SK-N-SH treated with all-trans-retinoic acid at 6 μM for 48 hours (cell line): ENCODE measurements at places on chromosomes 2 and 18.

GRCh38 chr2:122851161-122851560 is 1095.7 kb downstream of the TSN start:
- no peak for ATAC-seq

GRCh38 chr18:37282386-37283037 is 283.1 kb downstream of the CELF4 start:
- ATAC-seq = peak; percentile 69; the same call in 2 of the 3 replicates

- no peak for ATAC-seq
Observed at GRCh38 chr2:181988154-181988924, 2.7 kb downstream of the PPP1R1C start.

DNA sequence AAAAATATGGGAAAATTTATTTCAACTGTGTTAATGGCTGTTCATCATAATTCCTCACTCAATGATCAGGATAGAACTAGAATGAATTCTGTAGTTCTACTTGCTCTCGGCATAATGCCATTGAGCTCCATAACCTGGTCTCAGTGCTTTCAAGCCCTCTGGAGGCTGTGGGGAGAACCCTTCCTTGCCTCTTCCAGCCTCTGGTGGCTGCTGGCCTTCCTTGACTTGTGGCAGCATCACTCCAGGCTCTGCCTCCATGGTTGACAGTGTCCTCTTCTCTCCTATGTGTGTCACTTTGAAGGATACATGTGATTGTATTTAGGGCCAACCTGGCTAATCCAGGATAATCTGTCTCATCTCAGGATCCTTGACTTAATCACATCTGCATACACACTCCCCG is 26.9 kb upstream of the CABYR start:
- no peak for ATAC-seq

GRCh38 chr2:217948351-217948791 is 54.4 kb downstream of the TNS1 start:
- no peak for ATAC-seq

GRCh38 chr2:74502720-74503505 is 3.5 kb upstream of the LBX2 start:
- ATAC-seq = no peak

DNA sequence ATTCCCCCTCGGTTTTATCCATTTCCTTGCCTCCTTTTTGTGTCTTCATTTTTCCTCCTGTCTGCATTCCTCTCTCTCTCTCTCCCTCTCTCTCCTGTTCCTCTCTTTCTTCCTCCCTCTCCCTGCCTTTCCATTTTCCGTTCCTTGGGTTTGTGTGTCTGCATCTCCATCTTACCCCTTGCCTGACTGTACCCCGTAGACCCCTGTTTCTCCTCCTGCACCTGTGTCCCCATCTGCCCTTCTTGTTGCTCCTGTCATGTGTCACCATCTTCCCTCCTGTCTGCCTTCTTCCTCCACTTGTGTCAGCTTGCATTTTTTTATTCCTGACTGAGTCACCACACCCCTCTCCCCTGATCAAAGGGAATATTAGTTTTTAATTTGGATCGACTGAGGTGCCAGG is 1.8 kb downstream of the CDK5R2 start:
- no peak for ATAC-seq

DNA sequence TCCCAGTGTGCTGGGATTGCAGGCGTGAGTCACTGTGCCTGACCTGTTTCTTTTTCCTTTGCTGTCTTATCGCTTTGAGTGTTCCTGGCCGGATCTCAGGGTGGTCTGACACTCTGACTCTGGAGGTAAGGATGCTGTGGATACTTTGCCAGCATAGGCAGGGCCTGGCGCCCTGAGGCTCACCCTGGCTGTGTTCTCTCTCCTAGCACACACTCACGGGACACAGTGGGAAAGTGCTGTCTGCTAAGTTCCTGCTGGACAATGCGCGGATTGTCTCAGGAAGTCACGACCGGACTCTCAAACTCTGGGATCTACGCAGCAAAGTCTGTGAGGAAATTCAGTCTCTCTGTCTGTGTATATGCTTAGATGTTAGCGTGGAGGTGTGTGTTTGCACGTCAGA is 18.0 kb upstream of the SAG start:
- ATAC-seq = no peak

- ATAC-seq = no peak
Observed at GRCh38 chr2:2671826-2672225, 340.8 kb upstream of the MYT1L start.

- ATAC-seq = no peak
Observed at GRCh38 chr2:118496870-118497611, 350.4 kb downstream of the EN1 start.

DNA sequence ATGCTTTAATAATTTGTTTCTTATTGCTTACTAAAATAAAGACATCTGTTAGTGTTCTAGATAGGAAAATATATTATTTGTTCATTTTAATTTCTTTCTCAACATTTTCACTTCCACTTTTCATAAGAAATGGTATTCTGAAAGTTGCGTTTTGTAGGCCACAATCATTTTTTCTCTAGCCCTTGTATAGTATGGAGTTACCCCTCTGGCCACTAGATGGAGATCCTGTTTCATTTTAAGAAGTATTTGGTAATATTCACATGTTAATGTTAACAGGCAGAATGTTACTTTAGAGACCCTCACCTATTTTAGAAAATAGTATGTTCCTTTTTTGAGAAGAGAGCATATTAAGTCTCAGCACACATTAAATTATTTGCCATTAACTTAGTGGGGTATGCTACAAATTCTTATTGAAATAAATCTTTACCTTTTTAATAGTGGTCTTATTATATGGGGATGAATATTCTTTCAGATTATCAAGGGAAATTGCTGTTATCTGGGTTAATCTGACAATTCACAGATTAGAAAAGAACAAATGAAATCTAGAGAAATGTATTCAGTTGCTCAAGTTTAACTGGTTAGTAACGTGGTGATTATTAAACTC is 73.9 kb upstream of the TTC27 start:
- ATAC-seq = peak; percentile 95

DNA sequence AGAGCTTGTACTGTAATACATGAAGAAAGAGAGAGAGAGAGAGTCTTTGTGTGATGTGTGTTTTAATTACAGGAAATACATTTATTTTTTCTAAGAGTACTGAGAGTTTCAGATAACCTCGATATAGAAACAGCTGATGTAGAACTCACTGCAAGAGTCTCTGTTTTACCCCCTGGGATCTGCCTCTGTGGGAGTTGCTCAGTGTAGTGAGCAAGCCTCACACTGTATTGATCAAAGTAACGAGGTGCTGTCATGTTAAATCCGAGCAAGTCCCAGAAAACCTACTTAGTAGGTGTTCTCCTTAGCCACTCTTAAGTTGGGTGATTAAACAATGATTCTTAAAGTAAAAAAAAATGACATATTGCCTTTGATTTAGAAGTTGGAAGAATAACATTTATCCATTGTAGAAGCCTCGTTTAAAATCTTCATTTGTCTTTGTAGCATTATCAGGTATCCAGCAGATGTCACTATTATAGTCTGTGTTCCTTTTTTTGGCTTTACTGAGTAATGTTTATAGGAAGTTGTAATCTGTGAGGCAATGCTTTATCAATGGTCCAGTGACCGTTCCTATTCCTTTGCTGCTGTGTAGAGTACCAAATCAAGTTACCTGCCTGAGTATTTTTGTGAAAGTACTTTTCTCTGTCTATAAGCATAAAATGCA is 219.0 kb downstream of the MYO3B start:
- ATAC-seq = peak; percentile 71

- ATAC-seq = no peak
Observed at GRCh38 chr2:73856214-73856613, 27.5 kb downstream of the STAMBP start.

DNA sequence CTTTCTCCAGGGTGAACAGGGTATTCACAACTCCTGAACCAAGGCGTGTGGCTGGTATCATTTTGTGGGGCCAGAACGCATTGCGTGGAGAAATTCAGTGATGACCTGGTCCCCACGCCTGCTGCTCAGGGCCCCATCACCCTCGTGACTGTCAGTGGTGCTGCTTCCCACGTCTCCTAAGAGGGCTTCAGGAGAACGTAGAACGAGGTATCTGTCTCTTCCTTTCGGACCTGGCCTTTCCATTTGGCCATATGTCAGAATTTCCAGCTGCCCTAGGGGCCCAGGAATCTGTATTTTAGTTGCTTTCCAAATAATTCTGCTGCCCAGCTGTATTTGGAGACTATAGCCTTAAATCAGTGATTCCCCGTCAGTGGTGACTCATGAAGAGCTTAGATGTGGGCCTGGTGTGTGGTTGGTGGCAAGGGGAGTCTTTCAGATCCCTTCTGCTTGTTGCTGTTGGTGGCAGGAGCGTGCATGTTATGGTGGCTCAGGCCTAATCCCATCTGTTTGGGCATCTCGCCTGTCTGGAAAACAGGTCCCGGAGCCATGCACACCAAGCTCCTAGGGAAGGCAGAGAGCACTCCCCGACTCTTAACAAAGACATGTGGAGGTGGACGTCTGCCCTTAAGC is 56.4 kb downstream of the NPAS2 start:
- ATAC-seq = peak; percentile 22; the same call in 2 of the 3 replicates

GRCh38 chr18:44937960-44938719 is 257.5 kb downstream of the SETBP1 start:
- ATAC-seq = no peak; the same call in 2 of the 3 replicates

DNA sequence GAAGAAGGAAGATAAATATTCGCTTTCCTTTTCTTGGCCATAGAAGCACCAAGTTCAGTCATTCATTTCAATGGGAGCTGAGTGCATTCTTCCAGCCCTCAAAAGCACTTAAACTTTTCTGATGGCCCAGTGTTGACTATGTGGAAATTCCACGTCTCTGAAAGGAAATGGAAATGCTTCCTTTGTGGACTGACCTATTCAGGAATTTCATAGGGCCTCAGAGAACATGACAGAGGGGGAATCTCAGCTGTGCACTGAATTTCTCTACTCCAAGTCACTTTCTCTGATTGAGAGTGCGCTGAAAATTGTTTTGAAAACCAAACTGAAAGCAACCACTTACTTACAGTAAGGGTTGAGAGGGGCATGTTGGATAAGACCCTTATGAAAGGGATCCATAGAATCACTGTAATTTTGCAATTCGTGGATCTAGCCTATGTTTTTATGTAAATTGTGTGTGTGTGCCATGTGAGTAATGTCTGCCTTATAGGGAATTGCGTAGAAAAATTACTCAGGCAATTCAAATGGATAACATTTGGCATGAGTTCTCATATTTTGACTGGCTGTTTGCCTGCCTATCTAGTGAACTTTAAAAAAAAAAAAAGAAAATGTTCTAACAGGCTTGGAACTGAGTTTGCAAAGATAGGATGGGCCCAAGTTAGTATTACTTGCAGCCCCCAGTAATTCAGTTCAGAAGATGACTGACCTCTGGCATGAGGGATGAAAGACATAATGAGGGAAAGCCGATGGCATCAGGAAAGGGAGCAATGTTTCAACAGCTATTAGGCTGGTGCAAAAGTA is 437.0 kb downstream of the PTPRM start:
- no peak for ATAC-seq

DNA sequence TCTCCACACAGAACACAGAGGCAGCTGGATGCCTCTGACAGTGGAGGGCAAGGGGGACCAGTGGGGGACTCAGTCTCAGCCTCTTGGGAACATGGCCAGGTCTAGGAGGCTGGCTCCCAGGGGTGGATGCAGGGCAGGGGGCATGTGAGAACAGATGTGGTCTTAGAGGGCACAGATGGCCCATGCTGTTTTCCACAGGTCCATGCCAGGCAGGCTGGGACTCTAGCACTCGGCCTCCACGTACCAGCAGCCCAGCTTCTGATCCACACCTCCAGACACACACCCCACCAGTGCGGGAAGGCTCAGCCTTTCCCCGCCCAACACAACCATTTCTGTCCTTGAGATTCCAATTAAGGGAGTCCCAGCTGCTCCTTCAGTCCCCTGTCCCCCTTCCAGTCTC is 42.4 kb downstream of the TNS1 start:
- no peak for ATAC-seq

GRCh38 chr2:168429988-168430387 is 26.1 kb upstream of the CERS6 start:
- no peak for ATAC-seq

GRCh38 chr2:142944721-142945120 is 67.3 kb downstream of the KYNU start:
- ATAC-seq = no peak

- ATAC-seq = no peak
Observed at GRCh38 chr2:239386001-239386670, 14.7 kb downstream of the HDAC4 start.

DNA sequence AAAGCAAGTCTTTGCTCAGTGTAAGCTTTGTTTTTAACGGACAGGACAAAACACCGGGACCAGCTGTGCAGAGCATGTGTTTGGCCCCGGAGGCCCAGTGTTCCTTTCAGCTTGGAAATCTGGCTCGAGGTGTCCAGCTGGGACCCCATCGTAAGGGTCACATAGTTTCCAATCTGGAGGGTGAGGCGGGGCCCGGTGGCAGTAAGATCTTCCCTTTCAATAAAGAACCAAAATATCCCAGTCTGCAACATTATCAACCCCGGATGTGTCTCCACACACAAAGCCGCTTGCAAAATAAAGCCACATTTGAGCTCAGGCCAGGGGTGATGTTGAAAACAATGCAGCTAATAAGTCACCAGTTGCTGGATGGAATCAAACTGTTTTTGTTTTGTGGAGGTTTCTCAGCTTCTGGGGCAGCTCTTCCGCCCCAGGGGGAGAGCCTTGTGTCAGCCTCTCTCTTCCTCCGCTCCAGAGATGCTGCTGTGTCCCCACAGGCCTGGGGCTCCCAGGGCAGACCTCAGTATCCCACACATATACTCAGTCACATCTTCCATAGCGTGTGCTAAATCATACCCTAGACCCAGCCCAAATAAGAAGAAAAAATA is 138.6 kb upstream of the GLI2 start:
- ATAC-seq = no peak

GRCh38 chr18:10460414-10461018 is 6.1 kb downstream of the APCDD1 start:
- no peak for ATAC-seq
